ENCODE measurements at places on chromosomes 6 and 20.

DNA sequence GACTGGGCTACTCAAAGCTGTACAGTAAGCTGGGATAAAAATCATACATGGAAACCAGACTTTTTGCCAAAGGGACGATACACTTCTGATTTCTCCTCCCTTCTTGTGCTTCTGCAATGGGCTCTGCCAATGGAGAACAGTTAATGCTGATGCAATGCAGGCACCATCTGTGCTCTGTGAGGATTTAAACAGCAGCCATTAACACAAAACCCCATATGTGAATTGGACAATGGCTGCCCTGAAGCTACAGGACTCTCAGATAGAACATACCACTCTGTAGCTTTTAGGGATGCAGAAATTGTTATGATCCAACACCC lies 71.9 kb downstream of the GJA10 start:
- no peak for DNase-seq

DNA sequence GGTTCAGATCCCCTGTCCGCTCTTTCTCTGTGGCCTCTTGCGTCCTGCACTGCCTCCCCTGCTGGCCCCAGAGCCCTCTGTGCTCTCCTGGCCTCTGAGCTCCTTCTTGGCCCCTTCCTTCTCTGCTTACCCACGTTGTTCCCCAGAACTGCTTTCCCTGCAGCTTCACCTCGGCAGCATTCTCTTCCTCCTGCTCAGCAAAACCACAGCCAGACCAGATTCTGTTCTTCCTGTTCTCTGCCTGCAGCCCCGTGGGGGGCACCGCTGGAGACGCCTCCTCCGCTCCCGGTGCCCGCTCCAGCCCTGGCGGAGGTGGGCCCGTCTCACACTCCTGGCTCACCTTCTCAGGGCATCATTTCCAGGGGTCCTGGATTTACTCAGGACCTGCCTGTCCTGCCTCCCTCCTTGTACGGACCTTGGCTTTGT lies 59.7 kb downstream of the TCP11 start:
- no peak for DNase-seq

DNA sequence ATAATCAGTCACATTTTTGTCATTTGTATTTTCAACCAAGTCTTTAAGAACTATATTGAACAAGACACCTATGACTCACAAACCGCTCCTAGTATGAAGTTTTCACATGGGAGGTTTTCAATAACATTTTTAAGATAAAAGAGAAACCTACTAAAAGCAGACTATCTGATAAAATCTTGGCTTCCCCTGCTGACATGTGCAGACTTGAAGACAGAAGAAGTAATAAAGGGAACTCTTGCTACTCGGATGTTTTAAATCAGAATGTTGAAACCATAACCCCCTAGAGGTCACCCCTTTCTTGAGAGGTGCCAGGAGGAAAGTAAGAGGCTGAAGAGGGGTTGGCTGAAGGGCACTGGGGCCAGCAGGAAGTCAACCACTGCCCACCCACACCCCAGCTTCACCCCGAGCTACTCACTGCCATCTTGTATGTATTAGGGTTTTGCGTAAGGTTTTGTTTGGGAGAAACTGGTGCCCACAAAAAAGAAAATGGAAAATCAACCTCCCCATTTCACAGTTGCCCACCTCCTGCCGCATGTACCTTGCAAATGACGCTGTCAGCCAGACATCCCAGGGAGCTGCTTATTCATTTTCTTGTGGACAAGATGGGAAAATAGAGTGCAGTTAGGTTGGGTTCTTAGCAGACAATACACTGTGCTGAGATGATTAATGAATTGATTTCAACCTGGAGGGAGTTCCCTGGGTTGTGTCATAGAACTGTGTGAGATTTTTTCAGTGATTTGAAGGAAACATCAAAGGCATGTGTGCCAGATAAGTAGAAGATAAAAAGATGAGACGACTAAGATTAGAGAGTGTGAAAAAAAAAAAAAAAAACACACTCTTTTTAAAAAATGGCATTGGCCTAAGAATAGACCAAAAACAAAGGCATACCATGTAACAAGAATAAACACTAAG lies 83.2 kb upstream of the TAB2 start:
- DNase-seq = no peak

DNA sequence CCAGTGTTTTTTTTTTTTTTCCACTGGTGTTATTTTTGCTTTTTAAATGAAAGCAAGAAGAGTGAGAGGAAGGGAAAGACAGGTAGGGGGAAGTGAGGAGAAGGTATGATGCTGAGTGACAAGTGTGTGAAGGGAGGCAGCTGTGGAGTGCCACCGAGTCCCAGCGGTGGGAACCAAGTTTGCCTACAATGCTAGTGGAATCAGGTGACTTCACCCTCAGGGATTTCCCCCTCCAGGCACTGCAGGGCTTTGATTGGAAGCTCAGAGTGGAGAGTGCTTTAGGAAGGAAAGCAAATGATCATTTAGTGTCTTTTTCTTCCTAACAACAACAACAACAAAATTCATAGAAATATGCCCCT lies 120.5 kb upstream of the ENPP5 start:
- no peak for DNase-seq

- no peak for DNase-seq
Measured at GRCh38 chr6:217048-217659, 75.1 kb upstream of the DUSP22 start.

GRCh38 chr6:52647199-52647598 lies 23.7 kb upstream of the TMEM14A start:
- no peak for DNase-seq

DNA sequence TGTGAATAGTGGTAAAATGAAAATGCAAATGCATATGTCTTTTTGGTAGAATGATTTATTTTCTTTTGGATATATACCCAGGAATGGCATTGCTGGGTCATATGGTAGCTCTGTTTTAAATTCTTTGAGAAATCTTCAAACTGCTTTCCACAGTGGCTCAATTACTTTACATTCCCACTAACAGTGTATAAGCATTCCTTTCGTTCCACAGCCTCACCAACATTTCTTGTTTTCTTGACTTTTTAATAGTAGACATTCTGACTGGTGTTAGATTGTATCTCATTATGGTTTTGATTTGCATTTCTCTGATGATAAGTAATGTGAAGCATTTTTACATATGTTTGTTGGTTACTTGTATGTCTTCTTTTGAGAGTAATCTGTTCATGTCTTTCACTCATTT lies 144.0 kb downstream of the SIM1 start:
- DNase-seq = no peak

DNA sequence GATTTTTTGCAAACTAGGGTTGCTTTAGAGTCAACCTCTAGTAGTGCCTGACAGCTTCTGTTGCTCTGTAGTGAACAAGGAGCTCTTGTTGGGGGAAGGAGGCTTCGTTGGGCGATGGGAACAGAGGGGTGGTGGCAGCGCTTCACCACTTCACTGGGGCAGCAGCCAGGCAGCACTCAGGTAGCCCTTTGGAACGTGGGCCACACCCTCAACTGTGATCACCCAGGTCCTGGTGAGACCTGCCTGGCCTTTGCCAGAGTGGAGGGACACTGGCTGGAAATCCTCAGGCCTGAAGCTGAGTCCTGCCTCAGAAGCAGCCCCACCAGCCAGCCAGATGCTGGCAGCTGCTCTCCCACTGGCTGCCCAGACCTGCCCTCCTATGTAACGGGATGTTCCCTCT lies 10.4 kb upstream of the EDN3 start:
- DNase-seq = no peak
